Stimulated activated CD8-positive, alpha-beta memory T cell treated with anti-CD3 and anti-CD28 coated beads, Interleukin-12 subunit alpha, Interleukin-12 subunit beta, amount 100 ng/mL, for 4 hours (primary cell): ENCODE measurements at places on chromosomes 5 and 9.

GRCh38 chr5:103923616-103924168, 361.1 kb upstream of the NUDT12 start:
- DNase-seq = no peak

DNA sequence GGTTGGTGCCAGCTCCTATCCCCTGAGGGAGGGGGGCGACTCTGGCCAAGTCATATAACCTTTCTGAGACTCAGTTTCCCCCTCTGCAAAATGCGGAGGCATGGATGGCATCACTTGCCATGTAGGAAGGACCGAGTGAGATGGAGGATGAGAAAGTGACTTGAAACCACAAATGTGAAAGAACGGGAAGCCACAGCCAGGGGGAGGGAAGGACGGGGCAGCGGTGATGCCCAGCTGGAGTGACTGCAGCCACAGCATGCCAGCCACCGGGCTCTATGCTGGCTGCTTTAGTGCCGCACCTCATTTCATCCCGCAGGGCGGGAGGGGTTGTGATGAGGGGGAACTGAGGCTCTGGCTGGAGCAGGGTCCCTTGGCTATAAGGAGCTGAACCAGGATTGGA, 74.5 kb downstream of the HMCN2 start:
- no peak for DNase-seq

DNA sequence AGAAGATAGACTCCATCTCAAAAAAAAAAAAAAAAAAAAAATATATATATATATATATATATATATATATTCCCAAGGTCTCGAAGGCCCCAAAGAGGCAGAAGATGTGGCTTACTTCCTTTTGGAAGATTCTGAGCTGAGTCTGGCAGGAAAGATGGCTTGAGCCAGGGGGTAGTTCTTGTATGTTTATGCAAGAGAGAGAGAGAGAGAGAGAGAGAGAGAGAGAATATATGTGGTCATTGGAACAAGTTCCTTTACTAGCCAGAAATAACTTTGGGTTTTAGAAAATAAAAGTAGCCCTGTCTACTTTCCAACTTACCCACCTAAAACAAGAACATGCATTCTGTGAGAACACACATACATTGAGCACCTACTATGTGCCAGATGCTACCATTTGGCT, 17.6 kb downstream of the NCS1 start:
- DNase-seq = no peak

DNA sequence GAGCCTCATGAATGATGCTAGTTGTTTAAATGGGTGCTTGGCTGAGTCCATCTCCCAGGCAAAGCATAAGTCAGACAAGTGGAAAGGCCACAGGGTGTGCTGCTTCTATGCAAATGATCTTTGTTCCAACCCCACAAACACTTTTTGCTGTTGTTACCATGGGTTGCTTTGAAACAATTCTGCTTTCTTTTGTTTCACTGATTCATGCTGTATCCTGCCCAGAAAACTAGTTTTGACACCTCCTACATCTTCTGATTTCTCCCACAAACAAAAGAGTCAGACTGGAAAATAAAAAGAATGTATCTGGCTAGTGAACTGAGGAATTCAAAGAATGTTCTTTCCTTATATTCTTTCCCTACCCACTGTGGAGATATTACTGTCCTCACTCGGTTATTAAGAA, 298.6 kb downstream of the DIRAS2 start:
- DNase-seq = no peak

DNA sequence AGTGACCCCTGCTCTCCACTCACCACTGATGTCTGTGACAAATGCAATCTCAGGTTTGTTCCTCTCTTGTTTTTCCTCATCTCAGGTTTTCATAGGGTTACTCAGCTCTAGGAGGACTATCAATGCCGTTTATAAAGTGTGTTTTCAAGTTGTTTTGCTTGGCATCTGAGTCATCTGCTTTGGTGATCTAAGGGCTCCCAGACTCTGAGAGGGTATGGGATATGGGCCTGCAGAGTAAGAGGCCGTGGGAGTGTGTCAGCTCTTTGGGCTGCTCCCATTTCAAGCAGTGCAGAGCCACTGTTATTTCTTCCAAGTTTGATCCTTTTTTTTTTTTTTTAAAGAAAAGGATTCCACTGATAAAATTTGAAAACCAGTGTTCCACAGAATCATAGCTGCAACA, 46.3 kb downstream of the NNT start:
- no peak for DNase-seq

- DNase-seq = no peak
Observed at GRCh38 chr9:135474915-135475314, 4.7 kb upstream of the PPP1R26 start.

DNA sequence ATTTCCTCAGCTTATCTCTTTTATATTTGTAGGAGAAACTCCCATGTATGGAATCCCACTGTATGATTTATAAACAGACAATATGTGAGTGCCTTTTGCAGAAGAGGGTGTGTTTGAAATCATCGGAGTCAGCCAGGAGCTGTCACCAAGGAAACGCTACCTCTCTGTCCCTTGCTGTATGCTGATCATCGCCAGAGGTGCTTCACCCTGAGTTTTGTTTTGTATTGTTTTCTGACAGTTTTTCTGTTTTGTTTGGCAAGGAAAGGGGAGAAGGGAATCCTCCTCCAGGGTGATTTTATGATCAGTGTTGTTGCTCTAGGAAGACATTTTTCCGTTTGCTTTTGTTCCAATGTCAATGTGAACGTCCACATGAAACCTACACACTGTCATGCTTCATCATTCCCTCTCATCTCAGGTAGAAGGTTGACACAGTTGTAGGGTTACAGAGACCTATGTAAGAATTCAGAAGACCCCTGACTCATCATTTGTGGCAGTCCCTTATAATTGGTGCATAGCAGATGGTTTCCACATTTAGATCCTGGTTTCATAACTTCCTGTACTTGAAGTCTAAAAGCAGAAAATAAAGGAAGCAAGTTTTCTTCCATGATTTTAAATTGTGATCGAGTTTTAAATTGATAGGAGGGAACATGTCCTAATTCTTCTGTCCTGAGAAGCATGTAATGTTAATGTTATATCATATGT, 18.0 kb upstream of the CTSL start:
- DNase-seq = no peak
